ENCODE measurements at places on chromosomes 7 and 10.
A peak's percentile ranks its signal among the peaks of the same experiment; 100 is the strongest.

DNA sequence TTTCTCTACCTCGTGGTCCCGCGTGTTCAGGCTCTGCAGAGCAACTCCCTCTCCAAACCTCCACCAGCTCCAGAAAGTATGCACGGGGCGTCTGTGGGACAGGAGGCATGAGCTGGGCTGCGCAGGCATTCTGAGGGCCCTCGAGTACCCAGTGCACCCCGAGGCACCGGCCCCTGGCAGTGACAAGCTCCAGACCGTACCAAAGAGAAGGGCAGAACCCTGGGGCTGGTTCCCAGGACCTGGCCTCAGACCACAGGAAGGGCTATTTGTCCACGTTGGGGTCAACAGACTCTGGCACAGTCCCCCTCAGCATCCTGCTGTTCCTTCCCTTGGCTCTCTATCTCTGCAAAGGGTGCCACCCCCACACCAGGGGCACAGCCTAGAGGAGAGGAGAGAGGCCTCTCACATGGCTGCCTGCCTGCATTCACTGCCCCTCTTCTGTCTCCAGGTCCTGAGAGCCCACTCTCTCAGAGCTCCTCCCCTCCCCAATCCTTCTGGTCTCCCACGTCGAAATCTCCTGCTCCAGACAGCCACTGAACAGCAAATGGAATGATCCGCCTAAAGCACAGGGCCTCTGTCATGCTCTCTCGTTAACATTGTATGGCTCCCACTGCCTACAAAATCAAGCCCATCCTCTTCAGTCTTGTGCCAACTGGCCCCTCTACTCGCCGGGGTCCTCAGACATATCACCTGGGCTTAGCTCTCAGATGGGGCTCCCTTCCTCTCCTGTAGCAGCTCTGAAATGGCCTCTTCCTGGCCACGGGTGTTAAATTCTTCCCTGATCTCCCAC is 96.3 kb downstream of the OAT start:
- DNase-seq = no peak

- DNase-seq = no peak
These were observed 48.8 kb upstream of the SLC35B4 start for GRCh38 chr7:134365341-134366054.

- peak; percentile 50 for DNase-seq
These were observed 63.4 kb upstream of the DNAJB6 start for GRCh38 chr7:157273208-157274093.

DNA sequence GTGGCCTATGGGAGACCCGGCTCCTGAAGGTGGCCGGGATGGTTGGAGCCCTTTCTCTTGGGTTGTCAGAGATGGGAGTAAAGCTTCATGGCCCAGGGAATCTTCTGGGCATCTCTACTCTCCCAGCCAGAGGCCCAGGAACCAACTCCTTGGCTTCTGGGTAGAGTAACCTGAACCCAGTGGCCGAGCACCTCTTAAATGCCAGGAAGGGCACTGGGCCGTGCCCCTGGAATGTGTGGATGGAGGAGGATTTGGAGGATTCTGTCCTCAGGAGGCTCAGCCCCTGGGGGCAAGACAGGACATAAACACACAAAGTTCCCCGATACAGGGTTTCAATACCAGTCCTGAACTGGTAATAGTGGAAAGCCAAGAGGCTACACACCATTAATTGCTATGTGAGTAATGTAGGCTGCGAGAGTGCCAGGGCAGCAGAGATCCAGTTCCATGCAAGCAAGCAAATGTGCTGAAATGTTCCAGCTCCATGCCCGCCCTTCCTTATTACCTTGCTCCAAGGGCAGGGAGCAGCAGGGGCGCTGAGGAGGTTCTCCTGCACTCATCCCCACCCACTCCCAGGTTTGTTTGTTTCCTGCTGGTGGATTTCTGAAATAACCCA is 1.2 kb downstream of the PALD1 start:
- no peak for DNase-seq

GRCh38 chr10:110456046-110456445 is 41.7 kb upstream of the DUSP5 start:
- no peak for DNase-seq

DNA sequence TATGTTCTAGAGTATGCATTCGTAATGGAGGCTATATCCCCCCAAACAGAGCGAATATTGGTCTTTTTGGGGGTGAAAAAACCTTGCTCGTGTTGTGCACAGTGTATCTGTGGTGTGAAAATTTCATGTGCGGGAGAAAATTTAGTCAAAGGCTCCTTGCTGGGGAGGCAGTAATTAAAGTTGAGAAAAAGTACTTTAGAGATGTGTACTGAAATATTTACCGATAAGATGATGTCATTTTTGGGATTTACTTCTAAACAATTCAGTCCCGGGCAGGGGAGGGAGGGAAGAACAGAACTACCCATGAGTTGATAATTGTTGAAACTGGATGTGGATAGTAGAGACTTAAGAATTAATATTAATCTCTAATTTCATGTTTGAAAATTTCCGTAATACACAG is 9.3 kb downstream of the RBM17 start:
- DNase-seq = no peak

- no peak for DNase-seq
These were observed 48.0 kb downstream of the MALRD1 start for GRCh38 chr10:19096501-19097073.

DNA sequence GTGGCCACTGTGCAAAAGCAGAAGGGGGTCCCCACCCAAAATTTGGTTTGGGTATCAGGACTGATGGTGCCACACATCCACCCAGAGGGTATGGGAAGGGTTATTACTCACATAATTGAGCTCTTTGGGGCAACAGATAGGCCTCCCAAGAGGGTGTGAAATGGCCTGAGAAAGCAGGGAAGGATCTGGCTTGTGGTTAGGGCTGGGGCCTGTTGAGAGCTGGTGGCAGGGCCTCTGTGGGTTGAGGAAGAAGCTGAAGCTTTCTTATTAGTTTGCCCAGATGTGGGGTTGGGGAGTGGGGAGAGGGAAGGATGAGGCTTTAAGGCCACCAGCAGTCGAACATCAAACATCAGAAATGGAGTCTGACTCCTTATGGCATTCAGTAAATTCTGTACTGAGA is 18.3 kb upstream of the MKI67 start:
- DNase-seq = no peak

- DNase-seq = peak; percentile 57
These were observed 10.7 kb downstream of the AMZ1 start for GRCh38 chr7:2698581-2699288.

GRCh38 chr7:96337519-96337918 is 15.6 kb upstream of the SLC25A13 start:
- DNase-seq = no peak

- DNase-seq = peak; percentile 86
These were observed at the start of gene NPM3 for GRCh38 chr10:101782811-101783735. Gene NPM3, minus strand, starts transcription at chr10:101783446. Its CDS starts 56 bp downstream, at chr10:101783390.

DNA sequence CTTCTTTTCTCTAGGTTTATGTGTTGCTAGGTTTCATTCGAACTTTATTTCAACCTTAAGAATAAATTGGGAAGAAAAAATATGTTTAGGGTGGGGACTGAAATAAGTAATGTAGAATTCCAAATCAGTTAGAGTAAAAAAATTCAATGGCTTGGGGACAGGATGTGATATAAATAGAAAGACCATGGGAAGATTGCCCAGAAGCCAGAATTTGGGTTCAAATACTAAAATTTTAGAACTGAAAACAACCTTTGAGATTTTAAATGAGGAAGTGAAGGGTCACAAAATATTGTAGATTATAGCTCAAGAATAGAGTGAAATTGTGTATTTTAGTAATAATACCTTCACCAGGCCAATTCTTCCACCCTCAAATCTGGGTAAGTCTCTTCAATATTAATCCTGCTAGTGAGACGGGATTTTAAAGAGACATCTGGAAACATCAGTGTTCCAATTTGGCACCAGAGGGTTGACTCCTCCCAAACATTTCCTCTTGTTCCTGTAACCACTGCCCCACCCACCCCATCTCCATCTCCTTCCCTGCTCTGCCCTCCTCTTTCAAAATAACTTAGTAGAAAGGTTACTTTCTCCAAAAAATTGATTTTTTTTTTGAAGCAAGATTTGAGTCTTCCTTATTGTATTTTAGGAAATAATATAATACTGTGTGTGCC is 51.3 kb upstream of the FAM3C start:
- DNase-seq = no peak

- DNase-seq = no peak
These were observed 59.2 kb downstream of the CLEC2L start for GRCh38 chr7:139582671-139583155.

DNA sequence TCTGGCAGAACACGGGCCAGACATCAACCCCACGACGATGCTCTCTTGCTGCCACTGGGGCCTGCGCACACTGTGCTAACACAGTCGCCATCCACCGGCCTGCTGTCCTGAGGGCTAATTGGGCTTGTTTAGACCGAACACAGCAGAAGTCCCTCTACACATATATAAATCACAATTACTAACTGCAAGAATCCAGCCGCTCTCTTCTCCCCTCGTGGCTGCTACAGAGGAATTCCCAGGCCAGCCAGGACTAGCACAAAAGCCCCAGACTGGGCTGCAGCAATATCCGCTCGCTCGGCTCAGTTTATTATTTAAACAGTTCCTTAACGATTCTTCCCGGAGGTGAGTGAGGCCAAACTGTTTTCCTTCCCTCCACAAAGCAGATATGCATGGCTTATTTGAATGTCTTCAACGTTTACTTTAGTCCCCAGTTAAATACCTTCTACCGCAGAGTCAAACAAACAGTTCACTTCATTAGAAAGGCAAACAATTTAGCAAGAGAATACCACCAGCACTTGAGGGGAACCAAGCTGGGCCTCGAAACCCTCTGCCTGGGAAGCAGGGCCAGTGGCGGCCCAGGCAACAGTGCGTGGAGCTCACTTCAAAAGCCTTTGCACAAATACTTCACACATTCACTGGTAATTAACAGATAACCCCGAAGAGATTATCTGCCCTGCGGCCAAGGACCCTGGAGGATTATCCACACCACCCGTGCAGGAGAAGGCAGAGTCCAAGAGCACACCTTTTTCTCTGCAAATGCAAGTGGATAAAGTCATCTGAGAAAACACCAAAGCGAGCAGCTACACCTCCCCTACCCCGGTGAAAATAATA is 145.3 kb downstream of the GLI3 start:
- DNase-seq = no peak

DNA sequence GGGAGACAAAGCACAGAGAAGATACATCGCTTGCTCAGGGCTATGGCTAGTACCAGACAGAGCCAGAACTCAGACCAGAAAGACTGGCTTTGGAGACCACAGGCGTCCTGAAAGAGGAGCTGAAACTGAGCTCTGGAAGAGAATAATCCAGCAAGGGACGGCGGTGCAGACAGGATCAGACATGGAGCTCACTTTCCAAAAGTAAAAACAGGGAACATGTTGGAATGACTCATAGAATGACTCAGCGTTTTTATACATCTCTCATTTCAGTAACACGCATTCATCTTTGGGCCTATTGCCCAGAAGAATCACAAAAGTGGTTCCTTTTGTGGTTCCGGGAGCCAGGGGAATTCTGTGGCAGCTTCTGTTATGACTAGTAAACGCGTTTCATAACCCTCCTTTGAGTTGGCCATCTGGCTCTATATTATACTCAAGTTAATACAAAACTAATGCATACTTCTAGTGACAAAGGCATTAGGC is 37.2 kb downstream of the PLEKHS1 start:
- no peak for DNase-seq

DNA sequence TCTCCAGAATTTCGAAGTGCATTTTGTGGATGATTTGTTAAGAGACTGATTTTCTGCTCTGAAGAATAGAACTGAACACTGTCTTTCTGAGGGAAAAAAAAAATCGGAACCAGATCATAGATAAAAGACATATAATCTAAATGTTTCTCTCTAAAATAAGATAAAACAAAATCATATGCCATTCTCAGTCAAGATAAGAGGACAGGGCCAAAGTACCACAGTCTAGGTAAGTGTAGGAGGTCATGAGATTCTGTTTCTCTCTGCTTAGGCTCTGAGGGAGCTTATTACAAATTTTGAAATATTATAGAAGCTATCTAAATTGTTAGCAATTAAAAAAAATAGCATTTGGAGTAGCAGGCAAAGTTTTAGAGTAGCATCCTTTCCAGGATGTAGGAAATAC is 702 bp upstream of the AOAH start:
- no peak for DNase-seq

DNA sequence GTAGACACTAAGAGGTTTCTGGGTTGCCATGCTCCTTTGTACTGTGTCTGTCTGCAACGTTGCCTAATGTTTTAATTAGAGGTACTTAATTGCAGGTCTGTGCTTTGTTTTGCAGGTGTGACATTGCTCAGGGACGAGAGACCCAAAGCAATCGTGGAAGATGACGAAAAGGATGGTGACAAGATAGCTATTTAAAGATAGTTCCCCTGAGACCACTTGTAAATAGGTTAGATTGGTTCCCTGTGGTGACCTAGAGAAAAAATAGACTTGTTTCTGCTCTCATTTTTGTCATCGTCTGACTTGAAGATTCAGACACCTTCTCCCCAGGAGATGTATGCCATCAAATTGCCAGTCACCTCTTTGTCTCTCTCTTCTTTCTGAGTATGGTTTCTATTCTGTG is 20.1 kb downstream of the PPP1R17 start:
- DNase-seq = no peak

DNA sequence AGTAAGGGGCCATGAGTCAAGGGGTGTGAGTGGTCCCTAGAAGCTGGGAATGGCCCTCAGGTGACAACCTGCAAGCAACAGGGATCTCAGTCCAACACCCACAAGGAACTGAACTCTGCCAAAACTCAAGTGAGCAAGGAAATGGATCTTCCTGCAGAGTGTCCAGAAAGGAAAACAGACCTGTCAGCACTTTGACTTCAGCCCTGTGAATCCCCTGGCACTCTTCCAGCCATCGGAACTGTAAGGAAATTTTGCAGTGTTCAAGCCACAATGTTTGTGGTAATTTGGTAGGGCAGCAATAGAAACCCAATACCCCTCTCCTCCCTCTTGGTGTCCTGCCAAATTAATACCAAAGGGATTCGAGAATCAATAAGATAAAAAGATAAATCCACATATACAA is 6.9 kb downstream of the LYZL1 start:
- no peak for DNase-seq

GRCh38 chr7:107150375-107151073 is 18.3 kb upstream of the HBP1 start:
- DNase-seq = peak; percentile 60

DNA sequence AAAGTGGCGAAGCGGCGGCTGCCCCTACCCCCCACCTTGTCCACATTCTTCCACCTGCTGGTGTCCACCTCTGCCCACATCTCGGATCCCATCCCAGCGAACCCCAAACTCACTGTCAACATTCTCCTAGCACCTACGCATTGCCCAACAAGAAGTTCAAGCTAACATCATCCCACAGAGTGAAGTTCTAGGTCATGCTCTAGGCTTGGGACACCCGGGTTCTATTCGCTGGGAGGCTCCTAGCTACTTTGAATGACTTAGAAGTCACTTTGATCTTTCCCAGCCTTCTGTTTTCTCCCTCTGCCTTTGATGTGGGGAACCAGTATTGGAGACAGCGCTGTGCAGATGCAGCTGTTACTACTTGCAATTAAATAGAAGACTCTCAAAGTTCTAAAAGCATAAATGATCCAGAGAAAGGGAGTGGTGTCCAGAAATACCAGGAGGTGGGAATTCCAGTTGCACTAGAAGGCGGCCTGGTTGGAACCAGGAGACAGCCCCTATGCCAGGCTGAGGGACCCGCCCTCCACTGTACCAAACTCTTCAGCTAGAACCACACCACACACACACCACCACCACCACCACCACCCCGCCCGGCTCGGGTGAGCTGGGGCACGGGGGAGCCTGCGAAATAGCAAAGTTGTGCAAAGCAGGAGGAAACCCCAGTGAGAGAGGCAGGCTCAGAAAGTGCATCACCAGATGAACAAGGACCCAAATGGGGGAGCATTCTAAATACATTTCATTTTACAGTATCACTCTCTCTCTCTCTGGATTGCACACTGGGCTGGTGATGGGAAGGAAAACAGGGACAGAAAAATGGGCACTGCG is 5.5 kb upstream of the VGF start:
- DNase-seq = no peak

GRCh38 chr10:111968647-111969046 is 214.9 kb downstream of the GPAM start:
- no peak for DNase-seq

Measured in activated T-cell treated with anti-CD3 and anti-CD28 coated beads for 24 hours (primary cell).